ENCODE measurements at places on chromosomes 6 and 20. TPM values are rescaled to one million over a fixed set of nuclear protein-coding genes. Genes with fewer than 3 reads are reported as not detected.
A peak's percentile ranks its signal among the peaks of the same experiment; 100 is the strongest.

GRCh38 chr20:34090645-34091044, 21.4 kb downstream of the EIF2S2 start:
- no peak overlapping the region for H3K4me3 ChIP-seq
- no peaks in the 10 kb centered on the region for H3K27me3 ChIP-seq
- H3K27ac ChIP-seq, result no peak overlapping the region
- no peaks in the 10 kb centered on the region for H3K36me3 ChIP-seq

- DNase-seq, result no peak
- H3K36me3 ChIP-seq, result no peaks in the 10 kb centered on the region
- peak overlapping the region; percentile 97 for H3K27ac ChIP-seq
- H3K4me1 ChIP-seq, result peaks cover 14% of the 10 kb centered on the region
These were observed 6.7 kb downstream of the SDC4 start for GRCh38 chr20:45341579-45341938.

GRCh38 chr6:43772681-43773049, 2.7 kb downstream of the VEGFA start:
- DNase-seq, result no peak
- no peaks in the 10 kb centered on the region for H3K27me3 ChIP-seq
- peak overlapping the region; percentile 74 for H3K4me3 ChIP-seq
- peak overlapping the region; percentile 89 for H3K27ac ChIP-seq
- no peaks in the 10 kb centered on the region for H3K36me3 ChIP-seq

FOXP4 gene
- total RNA-seq, result 50.1 TPM

OR2J3 gene
- not detected for total RNA-seq

All from uterus (tissue), 4 donors.